ENCODE measurements at places on chromosomes 7 and 10.

GRCh38 chr10:124291001-124291701, 127.6 kb downstream of the OAT start:
- DNase-seq: no peak

- peak; percentile 22 for DNase-seq
These were observed 4.4 kb upstream of the GSTK1 start for GRCh38 chr7:143258831-143259230.

DNA sequence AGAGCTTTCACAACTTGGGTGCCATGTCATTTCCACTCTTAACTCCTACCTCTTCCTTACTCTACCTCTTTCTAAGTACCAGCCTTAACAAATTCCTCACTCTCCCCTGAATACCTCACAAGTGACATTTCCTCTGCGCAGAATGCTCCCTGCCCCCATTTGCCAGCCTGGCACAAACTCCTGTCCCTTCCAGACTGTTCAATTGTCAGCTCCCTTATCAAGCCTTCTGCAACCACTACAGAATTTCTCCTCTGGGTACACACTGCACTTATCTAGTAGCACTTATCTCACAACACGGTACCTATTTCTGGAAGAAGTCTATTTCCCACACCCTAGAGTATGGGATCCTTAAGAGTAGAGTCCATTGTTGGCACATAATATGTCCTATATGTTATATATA, 39.1 kb upstream of the ANAPC16 start:
- no peak for DNase-seq

DNA sequence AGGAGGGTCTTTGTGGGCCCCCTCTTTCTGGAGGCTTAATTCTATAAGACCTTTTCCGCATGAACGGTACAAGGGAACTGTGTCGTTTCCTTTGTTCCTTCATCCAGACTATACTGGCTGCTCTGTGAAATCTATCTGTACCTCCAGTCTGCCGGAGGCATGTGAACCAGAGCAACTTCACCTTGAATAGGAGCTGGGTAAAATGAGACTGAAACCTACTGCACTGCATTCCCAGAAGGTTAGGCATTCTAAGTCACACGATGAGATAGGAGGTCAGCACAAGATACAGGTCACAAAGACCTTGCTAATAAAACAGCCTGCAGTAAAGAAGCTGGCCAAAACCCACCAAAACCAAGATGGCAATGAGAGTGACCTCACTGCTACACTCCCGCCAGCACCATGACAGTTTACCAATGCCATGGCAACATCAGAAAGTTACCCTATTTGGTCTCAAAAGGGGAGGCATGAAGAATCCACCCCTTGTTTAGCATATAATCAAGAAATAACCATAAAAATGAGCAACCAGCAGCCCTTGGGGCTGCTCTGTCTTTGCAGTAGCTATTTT, 36.8 kb upstream of the INPP5F start:
- no peak for DNase-seq

- no peak for DNase-seq
These were observed 759.0 kb upstream of the GALNT17 start for GRCh38 chr7:70372768-70373515.

Measured in central memory CD4-positive, alpha-beta T cell (primary cell).